ENCODE measurements at places on chromosomes 1 and 21. TPM values are rescaled to one million over a fixed set of nuclear protein-coding genes. Genes with fewer than 3 reads are reported as not detected.

DNA sequence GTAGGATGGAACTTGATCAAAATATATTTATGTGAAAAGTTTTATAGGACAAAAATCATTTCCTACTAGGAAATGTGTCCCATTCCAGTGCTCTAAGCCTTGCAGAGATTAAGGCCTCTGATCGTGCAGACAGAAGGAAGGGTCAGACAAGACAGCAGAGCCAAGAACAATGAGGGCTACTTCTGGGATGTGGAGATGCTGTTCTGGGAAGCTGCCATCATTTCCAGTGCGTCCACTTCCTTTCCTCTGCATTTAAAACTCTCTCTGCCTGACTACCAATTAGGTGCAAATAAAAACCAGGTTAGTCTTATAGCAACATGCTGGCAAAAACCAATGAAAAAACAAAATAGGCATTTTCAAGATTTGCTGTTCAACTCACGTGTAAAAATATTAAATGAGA lies 36.1 kb downstream of the BEND5 start:
- H3K36me3 ChIP-seq, result no peaks in the 10 kb centered on the region
- no peak for DNase-seq
- peaks cover 8% of the 10 kb centered on the region for H3K4me1 ChIP-seq
- H3K27ac ChIP-seq, result no peak overlapping the region
- H3K27me3 ChIP-seq, result no peaks in the 10 kb centered on the region

DNA sequence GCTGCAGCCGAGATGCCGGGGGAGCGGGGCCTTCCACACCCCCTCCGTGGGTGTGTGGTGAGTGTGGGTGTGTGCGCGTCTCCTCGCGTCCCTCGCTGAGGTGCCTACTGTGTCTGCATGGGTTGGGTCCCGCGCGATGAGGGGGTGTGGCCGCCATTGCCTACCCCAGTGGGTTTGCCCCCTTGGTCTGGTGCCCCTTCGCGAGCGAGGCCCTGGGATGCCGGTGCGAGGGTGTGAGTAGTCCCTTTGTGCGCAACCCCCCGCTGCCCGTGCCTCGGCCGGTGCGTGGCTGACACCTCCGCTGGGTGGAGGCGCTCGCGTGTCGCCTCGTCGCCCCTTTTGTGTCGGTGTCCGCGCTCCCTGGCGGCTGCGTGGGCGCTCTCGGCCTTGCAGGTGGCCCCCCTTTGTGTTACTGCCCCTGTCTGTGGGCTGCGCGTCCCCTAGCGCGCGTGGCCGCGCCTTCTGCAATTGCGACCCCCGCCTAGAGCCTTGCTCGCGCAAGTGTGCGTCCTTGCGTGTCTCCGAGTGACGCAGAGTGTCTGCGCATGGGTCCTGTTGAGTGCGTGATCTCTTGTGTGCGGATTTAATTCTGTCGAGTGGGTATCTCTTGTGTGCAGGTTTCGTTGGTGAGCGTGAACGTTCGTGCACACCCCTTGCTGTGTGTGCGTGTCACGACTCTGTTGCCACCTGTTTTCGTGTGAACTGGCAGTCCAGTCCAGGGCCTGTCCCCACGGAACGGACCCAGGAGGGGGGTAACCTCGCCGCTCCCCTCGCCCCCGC lies 553 bp downstream of the TTC3 start:
- peak; percentile 88 for DNase-seq
- peak overlapping the region; percentile 55 for H3K4me3 ChIP-seq
- no peak overlapping the region for H3K27ac ChIP-seq
- no peaks in the 10 kb centered on the region for H3K27me3 ChIP-seq
- H3K36me3 ChIP-seq, result peaks cover 2% of the 10 kb centered on the region
- no peaks in the 10 kb centered on the region for H3K4me1 ChIP-seq

DNA sequence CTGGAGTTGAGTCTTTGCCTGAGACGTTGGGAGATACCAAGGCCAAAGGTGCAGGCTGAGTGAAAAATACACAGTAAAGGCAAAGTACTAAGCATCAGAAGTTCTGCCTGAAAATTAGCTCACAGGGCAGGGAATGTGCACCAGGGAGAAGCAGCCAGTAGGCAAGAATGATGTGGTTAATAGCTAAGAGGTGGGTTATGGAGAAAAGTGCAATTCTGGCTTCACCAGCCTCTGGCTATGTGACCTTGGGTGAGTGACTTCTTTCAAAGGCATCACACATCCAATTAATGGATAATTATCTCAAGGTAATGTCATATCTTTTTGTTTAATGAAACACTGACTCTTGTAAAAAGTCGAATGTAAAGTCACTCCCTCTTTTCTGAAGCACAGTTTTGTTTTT lies 230.7 kb upstream of the FGGY start:
- H3K4me3 ChIP-seq, result no peak overlapping the region
- no peaks in the 10 kb centered on the region for H3K27me3 ChIP-seq
- H3K36me3 ChIP-seq, result no peaks in the 10 kb centered on the region
- DNase-seq, result no peak

- no peaks in the 10 kb centered on the region for H3K4me1 ChIP-seq
- no peaks in the 10 kb centered on the region for H3K36me3 ChIP-seq
- DNase-seq, result no peak
- no peak overlapping the region for H3K27ac ChIP-seq
These were observed 22.0 kb upstream of the RNF187 start for GRCh38 chr1:228465141-228465540.

GRCh38 chr1:17494114-17494729 lies 45.3 kb upstream of the ARHGEF10L start:
- H3K4me3 ChIP-seq, result no peak overlapping the region
- H3K27ac ChIP-seq, result no peak overlapping the region
- H3K4me1 ChIP-seq, result no peaks in the 10 kb centered on the region

- DNase-seq, result peak; percentile 29
- H3K36me3 ChIP-seq, result no peaks in the 10 kb centered on the region
- H3K4me1 ChIP-seq, result no peaks in the 10 kb centered on the region
- H3K4me3 ChIP-seq, result no peak overlapping the region
- H3K27me3 ChIP-seq, result no peaks in the 10 kb centered on the region
These were observed 53.9 kb upstream of the TTC34 start for GRCh38 chr1:2855206-2856065.

DNA sequence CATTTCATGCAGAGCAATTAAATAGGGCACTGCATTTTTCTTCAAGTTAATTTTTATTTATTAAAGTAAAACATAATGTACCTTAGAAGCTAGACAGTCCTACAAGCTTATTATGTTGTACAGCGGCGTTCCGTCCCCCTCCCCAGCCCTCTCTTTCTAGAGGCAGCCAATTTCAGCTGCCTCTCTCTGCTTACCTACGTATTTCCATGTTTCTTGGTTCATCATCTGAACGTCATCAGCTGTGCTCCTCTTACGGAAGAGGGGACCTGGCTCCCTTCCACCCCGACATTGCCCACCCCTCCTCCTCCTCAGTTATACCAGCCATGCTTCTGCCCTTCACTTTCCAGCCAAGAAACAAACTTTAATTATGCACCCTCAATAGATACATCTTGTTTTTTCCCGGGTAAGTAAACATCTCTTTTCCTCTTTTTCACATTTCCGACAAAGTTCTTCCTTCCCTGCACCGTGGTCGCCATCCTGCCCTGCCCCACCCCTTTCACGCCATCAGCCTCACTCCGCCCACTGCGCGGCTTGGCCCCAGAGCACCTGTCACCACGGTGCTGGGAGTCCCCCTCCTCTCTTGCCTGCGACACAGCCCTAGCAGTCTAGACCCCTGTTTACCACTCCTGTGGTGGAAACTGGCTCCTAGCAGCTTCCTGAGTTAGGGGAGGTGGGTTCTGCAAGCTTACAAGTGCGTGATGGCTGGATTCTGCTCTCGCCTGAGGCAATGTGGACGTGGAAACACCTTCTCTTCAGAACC lies 57.9 kb downstream of the SLC37A1 start:
- H3K36me3 ChIP-seq, result no peaks in the 10 kb centered on the region
- no peak overlapping the region for H3K27ac ChIP-seq
- peak; percentile 29 for DNase-seq
- H3K27me3 ChIP-seq, result no peaks in the 10 kb centered on the region
- no peaks in the 10 kb centered on the region for H3K4me1 ChIP-seq

The PCSK9 gene
- 0.13 TPM for total RNA-seq

The CYP2J2 gene
- 0.24 TPM for total RNA-seq

The CLDN8 gene
- total RNA-seq, result not detected

The AJAP1 gene
- 2.3 TPM for total RNA-seq

The PRAMEF26 gene
- total RNA-seq, result not detected

The DR1 gene
- 45.2 TPM for total RNA-seq
